Motor neuron (in vitro differentiated cells): ENCODE measurements at places on chromosomes 6 and 20. TPM values are rescaled to one million over a fixed set of nuclear protein-coding genes. Genes with fewer than 3 reads are reported as not detected.

The ZC2HC1B gene
- total RNA-seq = 0.34 and 0.71 TPM in 2 replicates

DNA sequence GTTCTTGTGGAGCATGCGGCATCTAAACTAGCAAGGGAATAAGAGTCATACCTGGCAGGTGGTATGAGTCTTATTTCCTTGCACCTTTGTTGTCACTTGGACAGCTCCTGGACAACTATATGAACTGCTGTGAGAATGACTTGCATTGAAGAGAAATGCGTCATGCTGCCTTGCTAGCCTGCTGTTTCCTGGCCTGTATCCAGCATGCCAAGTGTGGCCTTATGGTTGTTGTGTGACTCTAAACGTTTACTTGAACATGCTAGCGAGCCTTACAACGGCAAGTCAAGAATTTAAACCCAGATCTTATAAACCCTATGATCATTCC lies 90.4 kb downstream of the CEP162 start:
- no peak for ATAC-seq

DNA sequence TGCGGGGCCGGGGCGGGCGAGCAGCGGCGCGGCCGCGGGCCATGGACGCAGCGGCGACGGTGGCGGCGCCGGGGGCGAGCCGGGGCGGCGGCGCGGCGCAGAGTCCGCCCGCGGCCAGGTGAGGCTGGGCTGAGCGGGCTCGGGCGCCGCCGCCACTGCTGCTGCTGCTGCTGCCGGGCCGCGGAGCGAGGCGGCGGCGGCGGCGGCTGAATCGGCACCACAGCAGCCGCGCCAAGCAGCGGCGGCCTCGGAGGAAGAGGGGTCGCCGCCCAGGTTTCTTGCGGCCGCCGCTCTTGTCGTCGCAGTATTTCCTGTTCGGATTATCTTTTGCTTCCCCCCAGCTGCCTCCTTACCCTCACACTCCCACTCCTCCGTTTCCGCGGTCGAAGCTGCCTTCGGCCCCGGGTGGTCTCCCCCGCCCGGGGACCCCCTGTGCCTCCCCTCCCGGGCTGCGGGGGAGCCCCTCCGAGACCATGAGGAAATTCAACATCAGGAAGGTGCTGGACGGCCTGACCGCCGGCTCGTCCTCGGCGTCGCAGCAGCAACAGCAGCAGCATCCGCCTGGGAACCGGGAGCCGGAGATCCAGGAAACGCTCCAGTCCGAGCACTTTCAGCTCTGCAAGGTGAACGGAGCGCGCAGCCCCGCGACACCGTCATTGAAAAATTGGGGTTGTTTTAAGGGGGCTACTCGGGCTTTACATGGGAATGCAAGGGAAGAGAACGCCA lies at the start of gene STXBP5:
TSS of gene STXBP5 (plus strand) at position 358 of the 726 bp plus-strand sequence. CDS start at position 474, 116 bp downstream.
- ATAC-seq = peak; percentile 58

- ATAC-seq = no peak
Measured at GRCh38 chr6:24287239-24287638, 70.6 kb downstream of the DCDC2 start.

- ATAC-seq = no peak
Measured at GRCh38 chr20:1880529-1881239, 14.5 kb upstream of the SIRPA start.
